SW480 (cell line): ENCODE measurements at places on chromosomes 3 and 15.
A peak's percentile ranks its signal among the peaks of the same experiment; 100 is the strongest.

DNA sequence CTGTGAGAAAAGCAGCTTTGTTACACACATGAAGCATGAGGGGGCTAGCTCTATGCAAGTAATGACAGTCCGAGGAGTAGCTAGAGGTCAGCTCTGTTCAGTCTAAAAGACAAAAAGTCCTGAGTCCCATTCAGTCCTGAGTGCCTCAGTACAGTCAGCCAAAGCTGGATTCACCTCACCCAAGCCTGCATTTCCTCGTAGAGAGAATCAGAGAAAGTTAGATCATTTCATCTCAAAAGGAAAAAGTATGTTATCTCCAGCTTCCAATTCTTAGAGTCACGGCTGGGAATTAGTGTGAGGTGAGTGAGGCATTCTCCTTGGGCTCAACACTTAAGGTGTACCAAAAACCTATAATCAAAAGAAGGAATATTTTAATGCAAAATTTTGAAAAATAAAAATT is 5.9 kb upstream of the ACP3 start:
- no peak for DNase-seq

GRCh38 chr15:101506491-101506890 is 17.0 kb upstream of the PCSK6 start:
- no peak for DNase-seq

DNA sequence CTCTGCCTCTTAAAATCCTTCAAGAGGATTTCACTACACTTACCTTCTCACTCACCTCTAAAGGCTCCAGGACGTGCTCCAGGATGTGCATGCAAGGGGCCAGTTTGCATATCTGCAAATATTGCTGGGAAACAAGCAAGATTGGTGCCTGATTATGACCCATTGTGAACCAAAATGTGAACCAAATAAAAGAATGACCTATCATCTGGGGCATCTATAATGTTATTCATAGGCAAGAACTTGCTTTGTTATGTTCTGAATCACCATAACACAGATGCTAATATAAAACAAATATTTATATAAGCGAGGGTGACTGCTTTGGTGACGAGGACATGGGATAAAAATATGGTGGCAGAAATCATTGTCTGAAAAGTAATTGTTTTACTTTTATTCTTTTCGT is 5.5 kb downstream of the IL12A start:
- DNase-seq, result no peak

GRCh38 chr15:73751511-73751898 is 1.6 kb downstream of the INSYN1 start:
- no peak for DNase-seq

- no peak for DNase-seq
These were observed 643.8 kb downstream of the SQOR start for GRCh38 chr15:46278486-46279090.

- DNase-seq, result no peak
These were observed 356.1 kb downstream of the OTOL1 start for GRCh38 chr3:161852744-161853143.

GRCh38 chr15:99090011-99090699 is 14.7 kb upstream of the SYNM start:
- DNase-seq, result no peak

- DNase-seq, result no peak
These were observed 31.2 kb upstream of the RAF1 start for GRCh38 chr3:12695112-12695511.

DNA sequence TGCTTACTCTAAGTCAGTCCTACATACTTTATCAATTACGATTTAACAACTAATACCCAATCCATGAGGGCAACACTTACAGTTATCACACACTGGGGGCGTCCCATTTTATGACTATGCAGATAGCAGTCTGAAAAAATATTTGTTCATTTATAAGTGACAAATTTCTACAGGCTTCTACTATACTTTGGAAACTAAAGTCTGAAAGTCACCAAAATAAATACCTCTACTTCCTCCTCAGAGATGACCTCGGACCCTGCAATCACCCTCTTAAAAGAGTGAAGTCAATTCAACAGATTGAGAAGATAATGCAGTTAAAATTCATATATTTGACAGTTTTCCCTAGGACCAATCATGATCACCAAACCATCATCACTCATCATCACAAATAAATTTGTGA is 76.6 kb downstream of the GSK3B start:
- no peak for DNase-seq

DNA sequence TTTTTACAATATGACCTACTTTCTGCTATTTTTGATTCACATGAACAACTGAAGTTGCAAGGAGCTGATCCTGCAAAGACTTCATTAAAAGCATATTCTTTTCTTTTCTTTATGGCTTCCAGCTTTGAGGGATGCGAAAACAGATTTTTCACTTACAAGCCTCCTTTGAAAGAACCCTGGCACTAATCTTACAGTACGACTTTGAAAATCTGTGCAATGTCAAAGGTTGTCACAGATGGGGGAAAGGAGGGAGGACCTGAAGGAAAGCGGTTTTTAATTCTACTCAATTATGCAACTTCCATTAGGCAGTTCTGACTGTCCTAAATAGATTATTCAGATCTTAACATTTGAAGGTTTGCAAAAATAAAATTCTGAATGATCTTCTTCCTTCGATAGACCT is 130.5 kb downstream of the TNIK start:
- DNase-seq, result no peak

- no peak for DNase-seq
These were observed 574.5 kb upstream of the TBL1XR1 start for GRCh38 chr3:177771780-177772179.

DNA sequence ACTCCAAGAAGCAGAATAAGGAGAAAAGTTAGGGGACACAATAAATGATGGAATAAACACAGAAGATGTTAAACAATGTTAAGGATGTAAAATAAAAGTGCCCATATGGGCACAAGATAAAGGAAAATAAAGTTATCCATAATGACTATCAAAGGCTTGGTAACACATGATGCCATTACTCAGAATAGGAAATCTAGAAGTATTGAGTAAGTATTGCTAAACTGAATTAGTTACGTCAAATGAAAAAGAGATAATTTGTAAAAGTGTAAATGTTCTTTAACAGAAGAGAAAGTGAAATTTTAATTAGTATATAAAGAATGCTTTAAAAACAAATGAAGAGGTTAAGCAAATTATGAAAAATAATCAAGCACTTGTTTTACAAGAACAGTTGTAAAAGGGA is 6.7 kb downstream of the COPS2 start:
- DNase-seq, result no peak

DNA sequence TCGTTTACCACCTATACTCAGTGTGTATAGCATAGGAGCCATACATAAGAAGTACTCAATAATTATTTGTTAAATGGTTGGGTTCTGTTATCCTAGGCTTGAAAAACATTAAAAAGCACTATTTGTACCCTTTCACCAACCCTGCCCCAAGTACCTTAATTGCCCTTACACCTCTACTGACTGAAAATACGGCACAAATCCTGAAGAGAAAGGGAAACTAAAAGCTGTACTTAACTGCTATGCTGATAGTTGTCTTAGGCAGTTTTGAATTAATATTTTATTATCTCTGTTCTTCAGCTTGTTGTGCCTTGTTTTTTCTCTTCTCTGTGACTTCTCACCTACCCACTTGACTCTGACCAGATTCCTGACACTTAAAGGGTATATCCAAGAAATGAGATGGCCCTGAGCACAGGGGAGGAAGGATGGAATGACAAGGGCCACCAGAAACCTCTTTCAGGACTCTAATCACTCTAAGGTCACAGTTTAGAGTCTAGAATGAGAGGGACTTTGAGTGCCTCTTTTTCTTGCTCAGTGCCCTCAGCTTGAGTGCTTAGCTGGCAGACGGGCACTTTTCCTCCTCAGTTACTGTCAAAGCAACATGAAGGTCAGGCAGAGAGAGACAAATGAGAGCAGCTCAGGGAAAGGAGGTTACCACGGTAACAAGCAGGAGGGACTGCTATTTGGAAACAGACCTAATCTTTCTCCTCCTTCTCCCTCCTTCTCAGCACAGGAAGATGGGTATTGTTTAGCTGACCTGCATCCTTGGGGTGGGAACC is 136.5 kb downstream of the ZNF609 start:
- peak; percentile 29 for DNase-seq

GRCh38 chr3:36060950-36061349 is 319.4 kb upstream of the STAC start:
- DNase-seq, result no peak

- no peak for DNase-seq
These were observed 130.1 kb downstream of the P2RY1 start for GRCh38 chr3:152964911-152965609.

- no peak for DNase-seq
These were observed 12.8 kb downstream of the GABRA5 start for GRCh38 chr15:26879706-26880105.

DNA sequence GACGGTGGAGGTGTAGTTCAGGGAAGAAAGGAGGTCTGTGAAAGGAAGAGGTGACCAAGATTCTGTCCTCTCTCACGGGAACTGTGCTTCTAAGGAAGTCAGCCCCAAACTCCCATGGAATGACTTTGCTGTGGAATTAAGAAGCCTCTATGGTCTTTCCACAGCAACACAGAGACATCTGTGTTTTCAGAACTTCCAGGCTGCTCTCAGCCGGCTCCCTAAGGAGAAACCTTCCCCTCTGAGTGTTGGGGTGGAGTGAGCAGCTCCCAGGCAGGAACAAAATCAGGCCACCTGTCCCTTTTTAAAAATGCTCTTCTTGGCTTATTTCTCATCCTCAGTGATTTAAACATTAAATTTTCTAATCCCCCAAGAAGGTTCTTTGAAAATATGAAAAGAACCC is 53.3 kb upstream of the SNRK start:
- no peak for DNase-seq

- no peak for DNase-seq
These were observed 43.4 kb upstream of the MRPS22 start for GRCh38 chr3:139300416-139300815.
